Inflammatory macrophage treated with lipopolysaccharide for 4 hours (primary cell): ENCODE measurements at places on chromosomes 6 and 20.
A peak's percentile ranks its signal among the peaks of the same experiment; 100 is the strongest.

DNA sequence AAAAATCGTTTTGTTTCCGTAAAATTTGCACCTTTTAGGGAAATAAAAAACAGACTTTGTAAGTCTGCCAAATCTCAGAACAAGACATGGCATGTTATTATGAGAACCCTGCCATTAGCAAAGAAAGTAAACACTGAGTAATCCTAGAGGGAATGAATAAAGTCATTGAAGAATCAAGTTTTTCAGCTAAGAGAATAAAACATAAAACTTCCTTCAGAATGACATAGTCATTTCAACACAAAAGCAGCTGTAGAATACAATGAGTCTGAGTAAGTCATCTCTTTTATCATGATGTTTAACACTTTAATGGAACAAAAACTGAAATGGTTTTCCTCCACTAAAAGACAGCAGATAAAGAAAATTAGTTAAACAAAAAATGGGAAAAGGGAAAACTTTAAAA is 10.3 kb upstream of the DST start:
- no peak for DNase-seq

DNA sequence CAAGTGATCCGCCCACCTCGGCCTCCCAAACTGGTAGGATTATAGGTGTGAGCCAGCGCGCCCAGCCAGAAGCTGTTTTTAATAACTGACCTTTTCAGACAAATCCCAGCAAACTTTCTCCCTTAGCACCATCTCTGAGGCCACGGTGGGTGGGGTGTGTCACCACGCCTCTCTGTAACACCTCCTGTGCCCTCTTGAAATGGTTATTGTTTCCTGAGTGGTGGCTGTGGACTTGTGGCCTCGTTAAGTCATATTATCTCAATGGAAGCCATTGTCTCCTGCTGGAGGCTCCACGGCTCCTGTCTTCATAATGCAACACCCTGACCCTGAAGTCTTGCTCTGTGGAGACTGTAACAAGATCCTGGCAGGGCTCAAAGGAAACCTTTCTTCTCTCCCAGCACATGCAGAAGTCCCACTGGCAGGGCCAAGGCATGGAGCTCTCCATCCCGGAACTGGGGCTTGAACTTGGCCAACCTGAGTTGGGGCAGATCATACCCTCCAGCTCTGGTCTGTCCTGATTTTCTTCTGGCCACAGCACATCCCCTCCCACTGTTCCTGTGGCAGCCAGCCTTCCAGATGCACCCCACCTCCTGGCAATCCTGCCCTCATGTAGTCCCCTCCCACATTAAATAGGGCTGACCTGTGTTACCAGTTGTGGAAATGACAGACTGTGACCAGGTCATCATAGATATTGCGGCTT is 81.1 kb downstream of the SNX5 start:
- DNase-seq = no peak

DNA sequence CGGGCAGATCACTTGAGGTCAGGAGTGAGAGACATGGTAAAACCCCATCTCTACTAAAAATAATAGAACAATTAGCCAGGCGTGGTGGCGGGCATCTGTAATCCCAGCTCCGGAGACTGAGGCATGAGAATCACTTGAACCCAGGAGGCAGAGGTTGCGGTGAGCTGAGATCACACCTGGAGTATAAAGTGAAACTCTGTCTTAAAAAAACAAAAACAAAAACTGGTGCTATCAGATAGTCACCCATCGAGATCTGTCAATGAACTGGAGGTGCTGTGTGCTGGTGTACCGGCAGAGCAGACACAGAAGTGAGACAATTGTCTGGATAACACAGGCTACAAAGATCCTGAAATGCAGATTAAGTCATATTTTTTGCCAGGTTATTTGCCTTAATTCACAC is 24.7 kb downstream of the CTCFL start:
- DNase-seq = no peak

- DNase-seq = no peak
These were observed 315.1 kb downstream of the HDGFL1 start for GRCh38 chr6:22884456-22884855.

GRCh38 chr20:59010995-59011873 is 4.2 kb upstream of the CTSZ start:
- peak; percentile 39 for DNase-seq

- no peak for DNase-seq
These were observed 736.6 kb downstream of the DHX35 start for GRCh38 chr20:39698752-39699151.

GRCh38 chr20:31815408-31816188 is 3.6 kb upstream of the MYLK2 start:
- no peak for DNase-seq

DNA sequence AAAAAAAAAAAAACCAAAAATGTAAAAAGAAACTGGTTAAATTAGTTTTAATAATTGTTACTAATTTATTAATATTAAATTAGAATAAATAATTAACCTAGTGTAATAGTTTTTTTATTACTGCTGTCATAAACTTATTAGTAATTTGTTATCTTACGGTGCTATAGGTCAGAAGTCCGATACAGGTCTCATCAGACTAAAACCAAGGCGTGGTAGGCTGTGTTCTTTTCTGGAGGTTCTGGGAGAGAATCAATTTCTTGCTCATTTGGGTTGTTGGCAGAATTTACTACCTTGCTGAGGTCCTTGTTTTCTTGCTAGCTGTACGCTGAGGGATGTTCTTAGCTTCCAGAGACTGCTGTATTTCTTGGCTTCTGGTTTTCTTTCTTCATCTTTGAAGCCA is 85.9 kb upstream of the RNF24 start:
- DNase-seq = no peak

GRCh38 chr20:57251344-57251743 is 15.1 kb downstream of the BMP7 start:
- DNase-seq = no peak

- DNase-seq = peak; percentile 44
These were observed 62.4 kb upstream of the QKI start for GRCh38 chr6:163352011-163352685.

GRCh38 chr20:38658879-38659596 is 57.4 kb downstream of the ARHGAP40 start:
- no peak for DNase-seq

GRCh38 chr20:49187330-49187850 is 744 bp downstream of the STAU1 start:
- DNase-seq = peak; percentile 12

GRCh38 chr20:3744806-3745685 is 12.6 kb downstream of the HSPA12B start:
- DNase-seq = peak; percentile 87

DNA sequence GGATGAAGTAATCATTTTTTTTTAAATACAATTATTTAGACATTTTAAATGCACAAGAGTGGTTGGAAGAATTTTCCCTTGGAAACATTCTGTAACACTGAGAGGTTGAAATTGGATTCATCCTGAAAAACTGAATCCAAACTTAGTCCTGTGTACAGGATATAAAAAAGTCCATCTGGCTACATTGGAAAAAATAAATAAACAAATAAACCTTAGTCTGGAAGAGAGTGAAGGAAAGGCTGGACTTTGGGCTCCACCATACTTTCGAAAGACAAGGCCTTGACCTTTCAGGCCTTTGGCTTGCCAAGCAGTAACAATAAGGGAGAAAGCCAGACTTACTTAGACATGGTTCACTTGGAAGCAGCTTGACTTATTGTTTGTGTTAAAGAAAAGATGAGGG is 664.3 kb downstream of the TENT5A start:
- DNase-seq = no peak

DNA sequence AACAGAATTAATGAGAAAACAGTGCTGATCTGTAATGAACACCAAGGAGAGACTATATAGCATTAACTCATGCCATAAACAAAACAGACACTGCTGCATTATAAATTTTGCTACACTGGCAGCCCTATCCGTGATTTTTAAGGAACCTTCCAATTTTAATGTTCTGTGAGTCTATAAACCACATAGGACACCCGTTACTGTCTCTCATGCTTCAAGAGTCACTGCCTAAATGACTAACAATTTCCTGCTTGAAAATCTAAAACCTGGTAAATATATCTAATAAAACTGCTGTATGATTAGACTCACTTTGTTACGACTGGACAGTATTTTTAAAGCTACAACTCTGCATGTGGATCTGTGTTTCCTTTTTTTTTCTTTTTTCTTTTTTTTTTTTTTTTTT is 8.7 kb downstream of the CHD6 start:
- no peak for DNase-seq

GRCh38 chr6:85185977-85186376 is 263.9 kb upstream of the NT5E start:
- DNase-seq = no peak

DNA sequence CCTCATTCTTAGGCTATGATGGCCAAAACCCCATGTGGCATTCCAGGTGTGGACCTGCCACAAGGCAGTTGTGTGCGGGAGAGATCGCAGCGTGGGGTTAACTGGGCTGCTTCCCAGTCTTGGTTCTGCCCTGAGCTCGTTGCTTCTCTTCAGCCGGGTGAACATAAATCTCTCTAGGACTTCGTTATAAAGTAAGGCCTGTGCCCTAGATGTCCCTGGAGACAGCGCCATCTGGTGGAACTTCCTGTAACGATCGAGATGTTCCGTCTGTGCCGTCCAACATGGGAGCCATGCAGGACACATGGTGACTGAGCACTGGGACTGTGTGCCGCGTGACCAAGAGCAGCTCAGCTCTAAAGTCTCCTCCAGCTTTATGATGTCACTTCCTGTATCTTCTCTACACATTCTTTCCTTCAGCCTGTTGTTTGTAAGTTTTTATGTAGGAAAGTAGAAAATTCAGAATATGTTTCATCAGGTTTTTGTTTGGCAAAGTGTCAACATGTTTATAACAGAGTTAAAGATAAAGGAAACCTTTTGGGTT is 26.8 kb upstream of the RPP40 start:
- peak; percentile 85 for DNase-seq

DNA sequence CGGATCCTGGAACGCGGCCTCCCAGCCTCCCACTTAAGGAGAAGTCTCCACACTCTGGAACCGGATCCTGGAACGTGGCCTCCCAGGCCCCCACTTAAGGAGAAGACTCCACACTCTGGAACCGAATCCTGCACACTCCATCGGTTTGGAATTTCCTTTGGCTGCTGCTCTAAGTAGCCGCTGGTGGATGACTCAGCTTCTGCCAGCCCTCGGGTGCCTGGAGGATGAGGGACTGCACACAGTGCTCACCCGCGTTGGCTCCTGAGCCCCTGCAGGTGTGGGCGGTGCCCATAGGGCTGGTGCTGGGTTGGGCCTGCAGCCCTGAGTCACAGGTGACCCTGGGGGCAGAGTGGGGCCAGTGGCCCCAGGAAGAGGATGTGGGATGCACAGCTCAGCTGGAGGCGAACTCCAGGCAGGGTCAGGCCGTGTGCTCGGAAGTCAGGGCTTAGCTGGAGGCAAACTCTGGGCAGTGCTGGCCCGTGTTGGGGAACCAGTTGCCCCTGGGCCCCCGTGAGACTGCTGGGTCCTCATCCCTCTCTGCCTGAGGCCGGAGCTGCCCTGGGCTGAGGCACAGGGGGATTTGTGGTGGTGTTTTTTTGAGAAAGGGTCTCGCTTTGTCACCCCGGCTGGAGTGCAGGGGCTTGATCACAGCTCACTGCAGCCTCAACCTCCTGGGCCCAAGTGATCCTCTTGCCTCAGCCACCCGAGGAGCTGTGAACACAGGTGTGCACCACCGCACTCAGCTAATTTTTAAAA is 13.9 kb upstream of the TNFRSF6B start:
- peak; percentile 22 for DNase-seq

DNA sequence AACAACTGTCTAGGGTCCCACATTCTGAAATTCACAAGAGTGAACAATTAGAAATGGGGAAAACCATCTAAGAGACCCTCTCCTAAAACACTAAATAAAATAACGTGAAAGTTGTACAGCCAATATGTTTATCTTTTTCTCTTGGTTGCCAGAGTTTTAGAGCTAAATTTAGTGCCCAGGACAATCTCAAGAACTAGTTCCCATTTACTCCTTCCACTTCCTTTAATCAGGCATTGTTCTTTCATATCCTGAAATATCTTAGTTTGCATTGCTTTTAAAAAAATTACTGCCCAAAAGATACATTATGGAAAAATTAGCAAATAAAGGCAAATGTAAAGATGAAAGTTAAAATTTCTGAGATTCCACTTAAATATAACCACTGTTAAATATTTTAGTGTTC is 33.1 kb upstream of the UBR2 start:
- DNase-seq = peak; percentile 30

- peak; percentile 11 for DNase-seq
These were observed 8.1 kb upstream of the DDR1 start for GRCh38 chr6:30876039-30876730.

- DNase-seq = no peak
These were observed 57.1 kb upstream of the CEP162 start for GRCh38 chr6:84284428-84285049.
